H1 (cell line): ENCODE measurements at places on chromosomes 16 and 17.

- no peak for DNase-seq
These were observed 3.7 kb upstream of the ABCA9 start for GRCh38 chr17:69064476-69064875.

DNA sequence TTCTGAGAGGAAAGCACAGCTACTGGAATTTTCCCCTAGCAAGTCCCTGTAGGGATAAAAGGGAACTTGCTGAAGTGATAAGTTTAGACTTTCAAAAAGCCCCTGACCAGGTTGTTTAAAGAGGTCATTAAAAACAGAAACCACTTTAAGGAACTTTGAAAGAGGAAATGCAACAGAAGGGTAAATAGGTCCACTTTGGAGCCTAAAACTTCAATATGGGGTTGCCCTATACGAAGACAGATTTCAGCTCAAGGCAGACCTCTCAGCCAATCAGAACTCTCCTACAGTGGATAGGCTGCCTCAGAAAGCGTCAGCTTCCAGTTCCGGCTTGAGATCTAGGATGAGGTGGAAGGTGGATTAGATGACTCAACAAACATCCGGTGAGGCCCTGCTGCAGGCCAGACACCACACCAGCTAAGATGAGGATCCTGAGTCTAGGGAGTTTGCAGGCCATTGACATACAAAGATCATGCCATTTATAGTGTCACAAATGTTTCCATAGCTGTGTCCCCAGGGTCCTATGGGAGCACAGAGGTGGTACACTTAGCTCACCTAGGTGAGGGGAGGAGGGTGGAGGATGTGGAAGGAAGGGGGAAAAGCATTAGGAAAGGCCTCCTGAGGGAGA, 7.9 kb upstream of the MFSD6L start:
- DNase-seq, result peak; percentile 16

DNA sequence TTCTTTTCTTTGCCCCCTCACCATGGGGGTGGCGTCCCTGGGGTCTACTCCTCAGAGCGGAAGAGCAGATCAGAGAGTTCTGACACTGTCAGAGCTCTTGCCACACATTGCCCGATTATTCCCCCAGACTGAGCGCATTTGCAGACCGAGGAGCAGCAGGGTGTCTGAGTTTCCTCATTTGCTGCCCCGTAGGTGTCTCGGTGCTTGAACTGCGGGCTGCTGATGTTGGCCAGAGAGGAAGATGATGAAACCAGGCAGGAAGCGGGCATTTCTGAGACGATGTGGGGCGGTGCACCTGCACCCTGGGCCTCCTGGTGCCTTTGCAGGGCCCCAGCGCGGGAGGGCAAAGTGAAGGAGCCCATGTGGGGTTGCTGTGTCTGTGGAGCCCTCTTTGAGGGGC, 55.2 kb downstream of the ARSG start:
- no peak for DNase-seq

DNA sequence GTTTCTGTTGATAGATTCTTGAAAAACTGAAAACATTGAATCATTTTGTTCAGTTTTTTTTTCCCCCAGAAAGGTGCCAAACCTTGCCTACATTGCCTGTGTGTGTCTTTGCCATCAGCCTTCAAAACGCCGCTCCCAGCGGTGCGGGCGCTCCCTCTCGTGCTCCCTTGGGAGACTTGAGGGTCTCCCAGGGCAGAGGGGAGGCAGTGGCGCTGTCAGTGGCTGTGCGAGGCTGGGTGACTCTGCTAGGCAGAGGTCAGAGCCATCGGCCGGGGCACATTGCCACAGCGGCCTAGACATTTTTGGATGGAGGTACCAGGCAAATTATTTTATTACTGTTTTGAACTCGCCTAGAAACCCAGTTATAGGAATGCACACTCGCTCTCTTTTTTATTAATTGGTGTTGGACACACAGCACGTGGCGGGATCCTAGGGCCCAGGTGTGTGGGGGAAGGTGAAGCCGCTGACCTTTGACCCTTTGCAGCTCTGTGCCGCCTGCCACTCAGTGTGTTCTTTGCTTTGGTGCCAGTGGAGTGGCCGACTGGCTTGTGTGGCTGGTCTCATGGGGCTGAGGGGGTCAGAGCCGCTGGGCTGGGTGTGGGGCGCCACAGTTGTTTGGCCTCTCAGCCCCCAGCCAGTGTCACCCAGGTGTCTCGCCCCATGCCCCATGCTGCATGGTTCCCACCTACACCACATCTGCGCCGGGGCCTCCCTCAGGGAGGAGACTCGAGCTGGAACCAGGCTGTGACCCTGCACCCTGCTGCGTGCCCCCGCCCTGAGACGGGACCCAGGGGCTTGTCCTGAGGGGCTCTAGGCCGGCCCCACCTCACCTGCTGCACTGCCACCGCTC, 115.7 kb downstream of the BANP start:
- no peak for DNase-seq
